Urinary bladder (tissue), 4 donors: ENCODE measurements at places on chromosomes 3 and 15. TPM values are rescaled to one million over a fixed set of nuclear protein-coding genes. Genes with fewer than 3 reads are reported as not detected.

- DNase-seq, result no peak
Observed at GRCh38 chr3:126811530-126811929, 107.5 kb downstream of the CHCHD6 start.

GRCh38 chr3:184016811-184017671 is 643 bp downstream of the ABCC5 start:
- DNase-seq, result no peak

- DNase-seq, result no peak
Observed at GRCh38 chr3:115500795-115501194, 122.5 kb upstream of the GAP43 start.

- DNase-seq, result no peak
Observed at GRCh38 chr15:98523912-98524662, 124.3 kb upstream of the IGF1R start.

- DNase-seq, result no peak
Observed at GRCh38 chr3:14598143-14598569, 53.4 kb upstream of the CCDC174 start.

DNA sequence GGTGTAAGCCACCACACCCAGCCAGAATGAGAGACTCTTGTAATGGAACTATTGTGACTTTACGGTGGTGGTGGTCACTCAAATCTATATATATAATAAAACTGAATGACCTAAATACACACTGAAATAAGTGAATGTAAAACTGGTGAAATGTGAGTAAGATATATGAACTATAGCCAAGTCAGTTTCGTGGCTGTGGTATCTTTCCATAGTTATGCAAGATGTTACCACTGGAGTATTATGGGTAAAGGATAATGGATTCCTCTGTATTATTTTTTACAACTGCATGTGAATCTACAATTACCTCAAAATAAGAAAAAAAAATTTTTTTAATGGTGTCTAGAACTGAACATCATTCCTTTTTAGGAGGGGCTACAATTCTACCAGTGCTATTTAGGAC is 21.9 kb downstream of the PIK3CB start:
- no peak for DNase-seq

GRCh38 chr15:50943638-50944037 is 35.2 kb downstream of the AP4E1 start:
- DNase-seq, result no peak

DNA sequence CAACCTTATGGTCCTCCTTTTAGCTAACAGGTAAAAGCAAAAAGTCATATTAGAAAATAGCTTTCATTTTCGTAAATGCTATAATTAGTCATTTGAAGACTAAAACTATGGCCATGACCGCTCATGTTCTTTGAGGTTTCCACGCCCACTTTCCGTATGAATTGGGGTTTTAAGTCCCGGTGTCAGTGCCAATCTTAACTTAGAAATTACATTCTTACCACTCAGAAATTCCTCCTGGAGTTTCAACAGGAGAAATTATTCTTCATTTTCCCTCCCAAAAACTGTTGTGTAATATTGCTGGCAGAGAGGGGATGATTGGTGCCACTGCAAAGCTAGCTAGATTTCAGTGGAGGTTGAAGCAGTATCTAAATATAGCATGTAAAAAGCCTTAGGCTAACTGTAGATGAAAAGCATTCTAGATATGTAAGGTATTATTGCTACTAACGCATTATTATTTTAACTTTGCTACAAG is 71.0 kb upstream of the MDFIC2 start:
- DNase-seq, result no peak

DNA sequence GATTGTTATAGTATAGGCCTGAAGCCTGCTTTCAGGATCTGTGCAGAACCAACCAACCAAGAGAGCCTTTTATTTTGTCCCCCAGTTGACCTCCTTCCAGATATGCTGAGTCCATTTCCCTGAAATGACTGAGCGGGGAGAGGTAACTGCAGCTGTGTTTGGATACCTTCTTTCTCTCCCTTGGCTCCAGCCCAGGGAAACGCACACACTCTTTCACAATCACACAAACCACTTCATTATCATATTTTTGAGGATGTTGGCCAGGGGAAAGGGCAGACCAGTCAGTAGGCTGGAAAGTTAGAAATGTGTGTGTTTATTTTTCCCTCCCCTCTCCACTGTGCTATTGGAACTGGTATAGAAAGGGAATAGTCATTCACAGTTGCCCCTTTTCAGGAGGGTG is 417.7 kb upstream of the TBL1XR1 start:
- no peak for DNase-seq

GRCh38 chr3:98449606-98450193 is 13.3 kb upstream of the OR5K1 start:
- DNase-seq, result no peak

- DNase-seq, result no peak
Observed at GRCh38 chr15:31049682-31050615, 51.6 kb downstream of the TRPM1 start.

GRCh38 chr15:80275961-80276360 is 23.9 kb upstream of the CTXND1 start:
- no peak for DNase-seq

DNA sequence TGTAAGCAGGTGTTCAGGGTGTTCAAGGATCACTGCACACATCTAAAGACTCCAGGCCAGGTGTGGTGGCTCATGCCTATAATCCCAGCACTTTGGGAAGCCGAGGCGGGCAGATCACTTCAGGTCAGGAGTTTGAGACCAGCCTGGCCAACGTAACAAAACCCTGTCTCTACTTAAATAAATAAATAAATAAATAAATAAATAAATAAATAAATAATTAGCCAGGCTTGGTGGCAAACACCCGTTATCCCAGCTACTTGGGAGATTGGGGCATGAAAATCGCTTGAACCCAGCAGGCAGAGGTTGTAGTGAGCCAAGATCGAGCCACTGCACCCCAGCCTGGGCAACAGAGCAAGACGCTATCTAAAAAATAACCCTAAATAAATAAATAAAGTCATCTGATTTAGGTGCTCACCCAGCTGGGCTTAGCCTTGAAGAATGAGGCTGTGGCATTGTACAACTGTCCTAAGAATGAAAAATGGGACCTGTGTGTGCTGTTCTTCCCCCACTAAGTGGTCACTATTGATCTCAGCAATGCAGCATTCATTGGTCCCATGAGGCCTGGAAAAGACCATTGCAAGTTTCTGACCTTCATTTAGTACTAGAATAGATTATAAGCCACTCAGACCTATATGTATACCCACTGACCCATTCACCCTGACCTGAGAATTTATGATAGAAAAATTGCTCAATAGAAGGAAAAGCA is 82.8 kb upstream of the ABHD17C start:
- DNase-seq, result no peak

DNA sequence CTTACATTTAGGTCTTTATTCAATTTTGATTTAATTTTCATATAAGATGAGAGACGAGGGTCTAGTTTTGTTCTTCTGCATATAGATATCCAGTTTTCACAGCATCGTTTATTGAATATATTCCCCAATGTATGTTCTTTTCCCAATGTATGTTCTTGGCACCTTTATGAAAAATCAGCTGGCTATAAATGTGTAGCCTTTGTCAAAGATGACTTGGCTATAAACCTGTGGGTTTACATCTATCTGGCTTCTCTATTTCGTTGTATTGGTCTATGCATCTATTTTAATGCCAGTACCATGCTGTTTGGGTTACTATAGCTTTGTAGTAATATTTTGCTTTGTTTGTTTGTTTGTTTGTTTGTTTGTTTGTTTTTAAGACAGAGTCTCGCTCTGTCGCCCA is 11.7 kb upstream of the IREB2 start:
- DNase-seq, result no peak

GRCh38 chr15:38920966-38921365 is 356.4 kb upstream of the RASGRP1 start:
- DNase-seq, result no peak

- peak; percentile 26 for DNase-seq
Observed at GRCh38 chr3:157493627-157494550, 9.3 kb downstream of the VEPH1 start.

DNA sequence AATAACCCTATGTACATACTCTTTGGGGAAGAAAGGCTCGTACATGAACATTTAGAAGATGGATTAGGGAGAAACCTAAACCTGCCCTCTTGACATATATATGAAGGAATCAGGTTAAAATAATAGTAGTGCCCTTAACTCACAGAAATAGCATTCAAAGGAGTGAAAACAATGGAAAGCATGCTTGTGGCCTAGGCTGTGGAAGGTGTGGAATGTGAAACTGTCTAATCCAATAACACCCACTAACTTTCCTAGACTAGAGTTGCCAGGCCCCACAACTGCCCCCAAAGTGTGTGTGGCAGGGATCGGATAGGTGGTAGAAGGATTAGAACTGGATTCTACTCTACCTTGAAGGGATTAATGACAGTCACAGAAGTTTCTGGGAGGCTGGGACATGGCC is 317.4 kb upstream of the LRRFIP2 start:
- DNase-seq, result no peak

GRCh38 chr3:11154036-11154952 is at the start of gene HRH1:
Gene HRH1 (plus strand): TSS chr3:11154493. CDS start chr3:11259038, 104,545 bp downstream.
- no peak for DNase-seq

- no peak for DNase-seq
Observed at GRCh38 chr3:112930771-112931170, 44.1 kb downstream of the CD200R1 start.

GRCh38 chr3:159796744-159797143 is 191.9 kb upstream of the IL12A start:
- no peak for DNase-seq

GHRL gene
- total RNA-seq, result not detected

TRPM1 gene
- not detected for total RNA-seq

PRR20G gene
- total RNA-seq, result not detected

MYRIP gene
- total RNA-seq, result 2.9 TPM

MTMR10 gene
- total RNA-seq, result 46.1 TPM

COL6A6 gene
- 31.5 TPM for total RNA-seq

RASL12 gene
- total RNA-seq, result 54.6 TPM

SNX22 gene
- 0.42 TPM for total RNA-seq

SLC9C1 gene
- total RNA-seq, result 1.9 TPM

C3orf20 gene
- 0.26 TPM for total RNA-seq
